ENCODE measurements at places on chromosomes 4 and X.

DNA sequence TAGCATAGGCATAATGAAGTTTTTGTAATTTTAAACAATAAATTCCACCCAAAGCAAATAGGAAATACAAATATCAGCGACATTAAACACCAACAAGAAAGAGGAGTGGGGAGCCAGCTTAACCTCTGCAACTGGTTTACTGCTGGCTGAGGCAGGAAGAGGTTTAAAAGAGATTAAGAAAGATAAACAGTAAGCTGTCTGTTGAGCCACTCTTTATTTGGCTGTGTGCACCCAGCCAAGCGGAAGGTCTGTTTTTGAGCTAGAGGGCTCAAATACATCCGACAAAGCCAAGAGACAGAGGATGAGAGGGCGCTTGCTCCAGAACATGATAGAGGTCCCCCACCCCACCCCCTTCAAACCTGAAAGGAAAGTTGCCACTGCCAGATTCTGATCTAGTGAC, 191.4 kb downstream of the MGST2 start:
- no peak for DNase-seq

GRCh38 chr4:8370106-8370787, 70.3 kb downstream of the ACOX3 start:
- DNase-seq, result no peak

DNA sequence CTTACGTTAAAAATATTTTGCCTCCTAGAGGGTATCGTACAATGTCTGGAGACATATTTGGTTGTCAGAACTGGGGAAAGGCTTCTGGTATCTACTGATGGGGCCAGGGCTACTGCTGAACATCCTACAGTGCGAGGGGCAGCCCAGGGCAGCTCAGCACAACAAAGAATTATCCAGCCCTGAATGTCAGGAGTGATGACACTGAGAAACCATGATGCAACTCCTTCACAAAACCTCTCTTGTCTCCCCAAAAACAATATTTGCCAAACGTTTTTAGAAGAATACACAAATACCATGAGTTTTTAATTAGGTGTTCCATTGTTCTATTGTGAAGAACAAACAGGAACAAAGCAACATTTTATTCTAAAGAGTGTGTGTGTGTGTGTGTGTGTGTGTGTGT, 43.4 kb upstream of the CLNK start:
- no peak for DNase-seq

DNA sequence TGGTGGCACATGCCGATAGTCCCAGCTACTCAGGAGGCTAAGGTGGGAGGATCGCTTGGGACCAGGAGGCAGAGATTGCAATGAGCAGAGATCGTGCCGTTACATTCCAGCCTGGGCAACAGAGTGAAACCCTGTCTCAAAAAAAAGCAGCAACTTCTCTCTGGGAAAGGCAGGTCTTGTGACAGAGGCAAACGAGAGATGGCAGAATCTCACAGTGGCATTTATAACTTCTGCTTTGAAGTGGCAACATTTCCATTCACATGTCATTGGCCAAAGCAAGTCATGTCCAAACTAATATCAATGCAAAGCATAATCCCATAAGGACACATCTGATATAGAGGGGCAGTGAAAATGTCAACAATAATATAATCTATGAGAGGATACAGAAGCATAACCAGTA, 79.8 kb downstream of the PPEF2 start:
- DNase-seq, result no peak

GRCh38 chrX:2928191-2928582, 952 bp downstream of the ARSD start:
- no peak for DNase-seq

- no peak for DNase-seq
Measured at GRCh38 chrX:95383778-95384177, 1300.9 kb upstream of the DIAPH2 start.

DNA sequence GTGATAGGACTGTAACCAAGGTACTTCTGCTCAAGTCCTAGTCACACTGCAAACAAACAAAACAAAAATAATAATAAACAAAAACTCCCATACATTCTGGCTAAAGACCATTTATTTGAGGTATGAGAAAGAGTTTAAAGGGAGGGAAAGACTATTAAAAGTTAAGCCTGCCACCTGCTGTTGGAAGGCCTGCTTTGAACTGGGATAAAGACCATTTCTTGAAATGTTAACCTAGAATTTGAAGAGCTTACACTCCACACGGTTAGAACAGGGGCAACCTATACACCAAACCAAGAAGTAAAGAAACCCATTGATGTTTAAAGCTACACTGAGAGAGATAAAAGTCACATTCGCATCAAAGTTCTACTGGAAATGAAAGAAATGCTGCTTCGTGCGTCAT, 548.7 kb upstream of the DIPK2B start:
- DNase-seq, result no peak

GRCh38 chr4:186347743-186348142, 81.8 kb downstream of the F11 start:
- no peak for DNase-seq

DNA sequence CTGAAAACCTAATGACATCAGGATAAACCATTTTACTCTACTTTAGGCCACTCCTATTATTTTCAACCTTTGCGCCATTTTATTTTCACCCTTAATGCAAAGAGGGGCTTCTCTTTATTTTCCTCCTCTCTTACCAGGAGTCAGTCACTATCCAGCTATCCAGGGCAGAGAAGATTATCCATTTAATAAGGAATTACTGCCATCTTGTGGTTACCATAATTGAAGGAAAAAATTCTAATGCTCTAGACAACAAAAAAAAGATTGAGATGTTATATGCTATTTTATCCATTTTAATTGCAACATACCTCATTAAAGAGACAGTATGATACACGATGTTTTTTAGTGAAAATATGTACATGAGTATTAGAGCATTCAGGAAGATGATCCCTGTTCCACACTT, 514.5 kb upstream of the FAM241A start:
- DNase-seq, result peak; percentile 15

DNA sequence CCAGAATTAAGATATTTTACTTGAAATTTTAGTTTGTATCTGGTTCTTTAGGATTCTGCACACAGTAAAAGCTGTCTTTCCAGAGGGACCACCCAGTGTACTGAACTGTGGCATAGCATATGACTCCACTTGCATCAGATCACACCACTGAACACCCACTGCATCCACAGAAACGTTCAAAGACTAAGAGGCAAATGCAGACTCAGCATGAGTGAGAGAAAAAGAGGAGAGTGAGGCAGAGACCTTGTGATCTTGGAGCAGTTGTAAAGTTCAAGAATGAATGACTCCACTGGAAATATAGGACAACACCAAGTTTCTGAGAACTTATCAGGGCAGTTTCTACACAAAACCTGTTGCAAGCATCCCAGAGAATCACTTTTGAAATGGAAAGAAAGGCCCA, 20.8 kb downstream of the PRDM5 start:
- no peak for DNase-seq

DNA sequence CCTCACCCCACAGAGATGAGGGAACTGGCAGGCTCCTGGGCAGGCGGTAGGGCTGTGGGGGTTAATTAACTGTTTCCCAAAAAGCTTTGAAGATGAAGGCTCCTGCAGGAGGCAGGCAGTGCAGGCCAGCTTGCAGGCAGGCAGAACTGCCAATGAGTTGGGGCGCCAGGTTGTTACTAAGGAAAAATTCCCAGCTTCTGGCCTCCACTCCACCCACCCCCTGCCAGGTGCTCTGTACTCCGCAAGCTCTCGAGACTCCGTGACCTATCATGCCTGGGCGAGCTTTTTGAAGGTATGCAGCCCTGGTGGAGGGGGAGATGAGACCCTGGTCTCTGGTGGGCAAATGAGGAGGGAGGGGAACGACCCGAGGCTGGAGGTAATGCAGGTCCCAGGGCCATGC, 41.8 kb downstream of the PJA1 start:
- DNase-seq, result no peak

DNA sequence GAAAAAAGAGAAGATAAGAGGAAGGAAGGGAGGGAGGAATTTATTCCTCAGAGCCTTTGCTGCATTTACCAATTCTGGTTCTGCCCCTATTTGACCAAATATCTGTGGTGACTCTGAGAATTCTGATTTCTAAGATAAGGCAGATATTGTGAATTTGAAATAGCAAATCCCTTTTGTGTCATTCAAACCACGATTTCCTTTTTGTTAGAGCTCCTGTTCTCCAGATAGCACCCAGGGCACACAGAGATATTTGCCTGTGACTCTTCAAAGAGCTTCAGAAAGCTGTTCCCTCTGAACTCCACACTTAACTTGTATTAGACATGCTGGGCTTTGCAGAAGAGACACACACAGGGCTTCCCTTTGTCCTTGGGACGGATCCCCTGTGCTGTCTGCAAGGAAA, 272.2 kb downstream of the DHRSX start:
- DNase-seq, result no peak

- no peak for DNase-seq
Measured at GRCh38 chr4:153451911-153452657, 14.1 kb upstream of the TMEM131L start.

GRCh38 chr4:147367891-147368290, 113.0 kb upstream of the EDNRA start:
- no peak for DNase-seq

GRCh38 chr4:54228961-54229501, at the start of gene PDGFRA:
PDGFRA (plus strand) TSS chr4:54229293; CDS start chr4:54258769, 29,476 bp downstream.
- peak; percentile 47 for DNase-seq

All from amniotic stem cell (primary cell).